ENCODE measurements at places on chromosomes 11 and 22. TPM values are rescaled to one million over a fixed set of nuclear protein-coding genes. Genes with fewer than 3 reads are reported as not detected.

- DNase-seq = no peak
- H3K4me3 ChIP-seq = no peak overlapping the region
- no peak overlapping the region for H3K27ac ChIP-seq
- H3K36me3 ChIP-seq = peaks cover 100% of the 10 kb centered on the region
- H3K27me3 ChIP-seq = no peaks in the 10 kb centered on the region
These were observed 65.3 kb upstream of the CLTCL1 start for GRCh38 chr22:19356708-19357269.

DNA sequence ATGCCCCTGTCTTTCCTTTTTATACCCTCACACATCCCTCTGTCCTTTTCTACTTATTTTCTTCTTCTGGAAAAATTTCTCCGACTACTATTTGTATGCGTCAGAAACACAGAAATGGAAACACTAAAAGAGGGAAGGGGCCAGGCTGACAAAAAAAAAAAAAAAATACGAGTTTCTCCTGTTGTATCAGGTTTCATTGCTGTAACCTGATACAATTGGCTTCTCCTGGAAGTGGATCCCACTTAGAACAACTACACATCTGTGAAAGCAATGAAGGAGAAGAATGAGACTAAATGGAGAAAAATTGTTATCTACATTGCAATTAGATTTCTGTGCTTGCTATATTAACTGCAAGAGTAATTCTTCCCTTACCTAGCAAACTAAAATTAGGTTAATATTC lies 393.9 kb downstream of the GUCY1A2 start:
- H3K4me3 ChIP-seq = no peak overlapping the region
- no peak overlapping the region for H3K27ac ChIP-seq
- no peak for DNase-seq
- no peaks in the 10 kb centered on the region for H3K36me3 ChIP-seq

GRCh38 chr22:21964234-21964633 lies 11.6 kb upstream of the PPM1F start:
- H3K27ac ChIP-seq = no peak overlapping the region
- peaks cover 99% of the 10 kb centered on the region for H3K36me3 ChIP-seq
- no peak overlapping the region for H3K4me3 ChIP-seq
- peaks cover 18% of the 10 kb centered on the region for H3K4me1 ChIP-seq
- H3K27me3 ChIP-seq = no peaks in the 10 kb centered on the region
- no peak for DNase-seq

Gene RASD2
- 2.1 TPM for polyA plus RNA-seq

Data from psoas muscle (tissue), 8 donors.